ENCODE measurements at places on chromosomes 1 and 21.

DNA sequence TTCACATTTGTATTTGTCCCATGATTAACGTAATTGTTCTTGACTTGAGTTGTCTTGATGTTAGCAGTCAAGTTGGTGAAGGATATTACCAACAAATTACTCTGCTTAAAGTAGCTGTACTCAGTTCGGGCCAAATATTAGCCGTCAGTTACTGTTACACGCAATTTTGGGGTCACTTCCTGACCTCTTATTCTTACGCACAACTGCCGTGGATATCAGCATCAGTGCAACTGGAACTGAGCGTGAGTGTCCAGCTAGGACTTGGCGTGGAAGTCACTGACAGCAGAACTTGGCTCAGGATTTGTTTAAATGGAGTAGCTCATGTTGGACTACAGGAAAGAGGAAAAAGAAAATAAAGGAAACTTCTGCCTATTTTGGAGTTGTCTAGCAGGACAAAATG is 56.4 kb downstream of the ADAMTS1 start:
- no peak for DNase-seq

DNA sequence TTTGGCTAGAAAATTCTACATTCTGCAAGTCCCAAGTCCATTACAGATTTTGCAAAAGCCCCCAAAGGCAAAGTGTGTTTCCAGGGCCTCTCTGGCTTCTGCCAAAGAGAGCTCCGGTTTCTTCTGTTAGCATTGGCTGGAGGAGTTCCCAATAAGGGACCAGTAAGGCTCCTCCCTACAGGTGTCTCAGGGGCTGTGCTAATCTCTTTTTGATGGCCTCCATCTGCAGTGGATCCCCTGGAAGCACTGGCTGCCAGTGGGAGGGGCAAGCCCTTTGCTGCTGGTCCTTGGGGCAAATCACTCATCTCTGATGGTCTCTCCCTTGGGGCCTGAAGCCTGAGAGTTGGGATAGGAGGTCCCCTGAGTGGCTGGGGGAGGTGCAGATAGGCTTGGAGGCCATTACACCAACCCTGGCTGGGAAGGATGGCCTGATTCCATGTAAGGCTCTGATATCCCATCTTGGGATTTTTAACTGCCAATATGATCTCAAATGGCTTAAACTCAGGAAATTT is 89.1 kb upstream of the USP24 start:
- DNase-seq, result no peak

- no peak for DNase-seq
These were observed 1.1 kb upstream of the EDN2 start for GRCh38 chr1:41485605-41486004.

GRCh38 chr1:7752512-7753417 is 18.3 kb upstream of the VAMP3 start:
- peak; percentile 15 for DNase-seq

- DNase-seq, result no peak
These were observed 52.4 kb downstream of the HIVEP3 start for GRCh38 chr1:41866285-41866684.

DNA sequence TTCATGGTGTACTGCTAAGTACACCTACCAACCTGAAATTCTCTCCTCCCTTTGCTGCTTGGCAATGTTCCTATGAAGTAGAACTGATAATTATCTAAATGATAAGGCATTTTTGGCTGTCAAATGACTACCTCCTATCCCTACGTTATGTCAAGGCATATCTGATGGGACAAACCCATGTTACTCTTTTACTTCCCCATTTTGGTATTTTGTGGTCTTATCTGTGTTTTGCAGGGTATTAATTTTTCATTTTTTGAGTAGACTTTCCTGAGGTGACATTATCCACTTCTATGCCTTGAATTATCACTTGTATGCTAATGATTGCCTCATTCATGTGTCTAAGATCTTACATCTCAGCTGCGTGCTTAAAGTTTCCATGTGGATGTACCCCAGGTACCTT is 499.6 kb upstream of the B3GALT2 start:
- DNase-seq, result no peak

DNA sequence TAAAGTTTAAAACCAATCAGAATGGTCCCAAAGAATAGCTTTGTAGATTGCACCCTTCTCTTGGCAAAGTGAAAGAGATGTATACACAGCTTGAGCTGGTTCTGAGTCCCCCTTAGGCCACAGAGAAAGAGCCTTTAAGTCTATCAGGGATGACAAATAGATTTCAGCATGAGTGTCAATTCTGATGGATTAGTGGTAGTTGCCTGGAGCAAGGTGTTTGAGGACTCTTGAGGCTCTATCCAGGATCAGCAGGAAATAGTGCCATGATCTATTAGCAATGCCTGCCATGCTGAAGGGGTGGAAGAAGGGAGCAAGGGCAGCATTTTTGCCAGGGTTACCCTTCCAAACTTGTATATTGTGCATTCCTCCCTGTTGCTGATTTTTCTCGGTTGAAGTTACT is 116.6 kb downstream of the ATG4C start:
- no peak for DNase-seq

- no peak for DNase-seq
These were observed 187.3 kb upstream of the DMRTA2 start for GRCh38 chr1:50610563-50610962.

- no peak for DNase-seq
These were observed 15.1 kb upstream of the COP1 start for GRCh38 chr1:176222196-176222595.

DNA sequence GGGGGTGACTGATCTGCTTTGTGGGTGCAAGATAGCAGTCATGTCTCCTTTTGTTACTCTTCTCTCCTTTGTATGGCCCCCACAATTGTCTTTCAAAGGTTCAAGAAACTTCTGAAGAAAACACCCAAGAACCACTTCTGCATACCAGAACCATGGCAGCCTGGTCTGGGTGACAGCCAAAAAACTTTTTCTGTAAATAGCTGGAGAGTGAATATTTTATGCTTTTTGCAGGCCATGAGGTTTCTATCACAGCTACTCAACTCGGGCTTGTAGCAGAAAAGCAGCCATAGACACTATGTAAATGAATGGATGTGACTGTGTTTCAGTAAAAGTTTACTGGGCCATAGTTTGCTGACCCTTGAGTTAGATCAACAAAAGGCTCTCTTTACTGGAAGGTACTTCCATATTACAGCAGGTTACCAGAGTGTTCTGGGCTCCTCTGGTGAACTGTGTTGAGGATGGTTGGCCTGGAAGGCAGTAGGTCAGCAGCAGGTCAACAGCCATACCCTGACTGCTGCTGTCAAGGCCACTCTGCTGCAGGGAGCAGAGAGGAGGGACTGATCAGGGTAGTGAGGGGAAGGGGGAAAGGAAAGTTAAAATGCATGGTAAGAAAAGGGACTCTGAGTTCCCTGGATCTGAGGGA is 116.4 kb downstream of the GDAP2 start:
- no peak for DNase-seq
